ENCODE measurements at places on chromosomes 1 and 21.

GRCh38 chr21:45859041-45859761 lies 122.4 kb upstream of the COL6A1 start:
- DNase-seq = no peak

DNA sequence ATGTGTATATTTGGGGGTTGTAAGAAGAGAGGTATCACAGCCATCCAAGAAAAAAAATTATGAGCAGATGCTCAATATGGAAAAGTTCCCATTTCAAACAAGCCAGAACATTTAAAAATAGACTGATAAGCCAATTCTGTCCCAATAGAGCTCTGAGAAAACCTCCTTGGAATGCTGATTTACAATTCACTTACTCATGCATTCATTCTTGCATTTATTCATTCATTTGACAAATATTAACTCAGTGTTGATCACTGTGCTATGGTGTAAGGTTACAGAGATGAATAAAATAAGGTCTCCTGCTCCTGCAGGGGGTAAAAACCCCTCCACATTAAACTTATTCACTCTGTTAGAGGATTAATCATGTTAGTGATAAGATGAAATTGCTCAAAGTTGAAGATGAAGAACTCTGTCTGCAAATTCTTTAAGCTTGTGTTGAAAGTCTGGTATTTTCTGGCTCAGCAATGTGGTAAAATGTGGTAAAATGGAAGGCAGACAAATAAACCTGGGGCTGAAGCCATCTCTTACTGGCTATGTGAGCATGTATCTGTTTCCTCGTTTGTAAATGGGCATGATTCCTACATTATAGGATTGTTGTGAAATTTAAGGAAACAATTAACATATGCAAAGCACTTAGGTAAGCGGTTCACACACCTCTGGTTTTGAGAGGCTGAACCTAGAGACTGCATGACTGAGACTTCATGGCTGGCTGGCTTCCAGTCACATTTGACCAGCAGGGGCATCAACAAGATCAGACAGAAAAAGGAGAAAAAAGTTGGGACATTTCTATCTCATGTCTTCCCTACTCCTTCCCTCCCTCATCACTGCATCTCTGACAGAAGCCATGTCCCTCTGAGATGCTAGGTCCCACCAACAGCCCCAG lies 45.0 kb upstream of the DAB1 start:
- no peak for DNase-seq

GRCh38 chr1:193283016-193283415 lies 96.6 kb upstream of the B3GALT2 start:
- no peak for DNase-seq

DNA sequence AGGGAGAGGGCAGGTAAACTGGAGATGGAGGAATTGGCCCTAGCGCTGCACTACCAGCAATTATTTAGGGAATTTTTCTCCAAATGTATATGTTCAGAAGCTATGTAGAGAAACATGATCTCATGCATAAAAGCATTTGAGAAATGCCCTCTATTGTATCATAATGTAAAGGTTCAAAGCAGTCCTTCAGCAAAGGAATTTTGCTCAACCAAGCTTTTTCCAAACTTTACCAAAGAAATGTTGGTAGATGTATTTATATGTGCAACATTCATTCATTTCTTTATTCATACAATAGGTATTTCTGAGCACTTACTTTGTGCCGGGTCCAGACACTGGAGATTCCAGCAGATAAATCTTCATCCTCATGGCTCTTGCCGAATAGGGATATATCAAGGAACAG lies 64.4 kb downstream of the XCL1 start:
- no peak for DNase-seq

DNA sequence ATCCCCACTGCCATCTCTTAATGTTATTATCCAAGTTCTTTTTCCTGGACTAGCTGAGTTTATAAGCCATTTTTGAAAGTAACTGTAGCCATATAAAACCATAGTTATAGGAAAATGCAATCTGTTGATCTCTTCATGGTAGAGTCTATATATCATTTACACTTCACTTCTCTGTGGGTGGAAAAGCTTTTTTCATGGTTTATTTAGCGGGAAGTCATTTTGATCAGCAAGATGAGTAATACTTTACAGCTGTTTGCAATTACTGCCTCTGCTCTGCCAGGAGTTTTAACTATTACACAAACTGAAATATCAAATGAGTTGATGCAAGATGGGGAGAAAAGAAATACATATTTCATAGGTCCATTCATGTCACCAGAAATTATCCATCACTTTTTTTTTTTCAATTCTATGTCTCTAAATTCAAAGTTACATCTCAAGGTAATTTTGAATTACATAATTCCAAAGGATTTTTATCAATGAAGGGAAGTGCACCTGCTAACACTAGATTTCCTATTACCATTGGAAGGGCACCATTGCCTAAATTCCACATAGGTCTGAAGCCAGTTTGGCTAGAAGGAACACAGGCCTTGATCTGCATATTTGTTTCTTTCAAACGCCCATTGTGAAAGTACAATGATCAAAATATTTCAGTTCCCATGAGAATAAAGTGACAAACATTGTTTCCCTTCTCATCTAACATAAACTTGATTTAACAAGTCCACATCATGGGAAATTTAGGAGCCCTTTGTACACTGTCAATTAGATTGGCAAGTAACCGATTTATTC lies 296.7 kb downstream of the ZNF326 start:
- no peak for DNase-seq

GRCh38 chr1:167216809-167217208 lies 3.9 kb upstream of the POU2F1 start:
- DNase-seq = no peak

DNA sequence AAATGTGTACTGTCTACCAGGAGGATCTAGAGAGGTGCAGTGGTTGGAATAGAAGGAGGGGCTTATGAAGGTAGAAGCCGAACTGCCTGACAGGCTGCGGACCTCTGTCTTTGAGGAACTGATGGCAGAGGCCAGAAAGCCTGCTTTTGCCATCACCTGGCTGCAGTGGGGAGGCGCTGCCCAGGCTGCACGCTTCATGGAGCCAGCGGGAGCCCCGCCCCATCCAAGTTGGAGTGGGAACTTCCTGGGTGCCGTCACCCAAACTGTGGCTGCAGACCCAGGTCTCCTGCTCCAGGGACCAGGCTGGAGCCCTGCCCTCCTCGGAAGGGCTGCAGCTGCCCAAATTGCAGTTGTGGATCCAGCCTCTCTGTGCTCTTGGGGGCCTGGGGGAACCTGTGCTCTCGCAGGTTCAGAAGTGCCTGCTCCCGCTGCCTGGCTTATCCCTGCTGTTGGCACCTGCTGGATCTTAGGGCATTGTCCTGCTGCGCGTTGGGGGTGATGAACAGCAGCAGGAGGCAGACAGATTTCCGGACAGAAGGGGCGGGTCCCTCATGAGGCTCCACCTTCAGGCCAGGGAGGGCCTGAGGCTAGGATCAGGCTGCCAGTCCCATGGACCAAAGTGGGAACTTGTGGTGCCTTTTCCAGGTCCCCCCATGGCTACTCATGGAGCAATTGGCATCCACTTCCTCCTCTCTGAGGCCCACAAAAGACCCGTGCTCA lies 118.0 kb upstream of the PLPPR4 start:
- no peak for DNase-seq

DNA sequence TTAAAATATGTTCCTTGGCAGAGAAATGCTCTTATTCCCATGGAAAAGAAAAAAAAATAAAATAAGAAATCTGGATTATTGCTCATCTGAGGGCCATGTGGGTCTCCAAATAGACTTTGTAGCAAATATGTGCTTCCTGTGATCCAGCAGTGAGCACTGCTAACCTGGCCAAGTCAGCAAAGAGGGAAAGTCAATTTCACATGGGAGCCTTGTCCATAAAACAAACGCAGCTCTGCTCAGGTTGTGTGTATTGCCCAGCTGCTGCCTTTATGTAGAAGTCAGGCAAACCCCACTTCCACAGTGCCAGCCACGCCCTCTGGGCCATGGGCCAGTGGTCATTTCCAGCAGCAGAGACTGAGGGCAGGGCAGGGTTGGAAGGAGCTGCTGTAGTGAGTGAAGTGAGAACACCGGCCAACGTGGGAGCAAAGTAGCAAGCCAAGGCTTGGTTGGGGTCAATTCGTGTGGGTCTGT lies 174.3 kb downstream of the LYPLAL1 start:
- DNase-seq = no peak

- DNase-seq = no peak
These were observed 80.3 kb upstream of the ZNF281 start for GRCh38 chr1:200490183-200490582.

DNA sequence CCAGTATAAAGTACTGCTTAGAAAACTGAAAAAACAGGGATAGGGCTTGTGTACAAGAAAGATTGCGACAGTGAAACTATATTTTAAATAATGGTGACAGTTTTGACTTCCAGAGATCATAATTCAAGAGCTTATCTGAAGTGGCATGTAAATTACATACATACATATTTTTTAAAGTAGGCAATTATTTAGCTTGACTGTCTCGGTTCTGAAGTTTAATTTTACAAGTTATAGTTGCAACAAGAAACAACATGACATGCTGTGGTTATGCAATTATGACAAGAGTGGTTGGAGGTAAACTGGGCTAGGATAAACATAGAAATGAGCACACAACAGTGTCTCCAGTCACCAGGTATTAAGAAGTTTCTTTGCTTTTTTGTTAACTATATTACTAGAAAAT lies 4.1 kb downstream of the C1orf21 start:
- no peak for DNase-seq

- no peak for DNase-seq
These were observed 73.9 kb downstream of the NENF start for GRCh38 chr1:212506666-212507065.

DNA sequence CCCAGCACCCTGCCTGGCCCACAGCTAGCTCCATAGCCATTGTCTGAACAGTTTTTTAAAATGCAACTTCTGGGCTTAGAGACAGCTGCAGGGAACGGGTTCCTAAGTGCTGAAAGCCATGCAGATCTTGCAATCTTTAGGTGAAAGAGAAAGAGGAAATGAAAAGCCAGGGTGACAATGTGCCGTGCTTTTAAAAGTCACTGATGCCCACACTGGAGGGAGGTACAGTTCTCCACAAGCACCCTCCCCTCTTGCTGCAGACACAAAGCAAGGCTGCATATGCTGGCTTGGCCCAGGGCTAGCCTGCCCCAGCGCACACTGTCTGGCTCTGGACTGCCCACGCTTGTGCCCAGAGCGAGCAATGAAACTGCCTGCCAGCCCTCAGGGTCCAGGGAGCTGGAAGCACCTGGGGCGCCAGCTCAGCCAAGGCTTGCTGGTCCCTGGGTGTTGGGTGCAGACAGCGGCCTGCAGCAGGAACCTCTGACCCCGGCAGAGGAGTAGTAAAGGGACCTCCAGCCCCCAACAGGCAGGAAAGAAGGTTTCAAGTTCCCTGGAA lies 70.4 kb downstream of the AJAP1 start:
- no peak for DNase-seq

GRCh38 chr1:165699577-165699976 lies 1.2 kb upstream of the ALDH9A1 start:
- DNase-seq = no peak

DNA sequence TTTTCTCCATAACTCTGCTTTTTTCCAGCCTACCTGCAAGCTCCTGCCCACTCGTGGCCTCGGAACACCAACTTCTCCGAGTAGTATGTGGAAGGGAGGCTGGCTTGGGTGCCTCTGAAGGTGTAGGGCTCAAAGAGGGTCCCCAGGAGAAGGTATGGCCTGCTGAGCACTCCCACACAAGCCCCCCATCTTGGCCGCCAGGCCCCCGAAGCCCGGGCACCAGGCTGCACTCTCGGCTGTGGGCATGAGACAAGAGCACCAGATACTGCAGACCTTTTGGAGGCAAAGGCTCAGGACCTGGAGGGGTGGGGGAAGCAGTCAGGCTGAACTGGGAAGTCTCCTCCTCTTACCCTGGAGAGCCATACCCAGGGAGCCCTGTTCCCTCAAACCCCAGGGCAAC lies 1.7 kb downstream of the ZNF692 start:
- no peak for DNase-seq

GRCh38 chr1:100074604-100075395 lies 57.9 kb downstream of the SASS6 start:
- no peak for DNase-seq

GRCh38 chr1:12078575-12078937 lies 15.5 kb downstream of the TNFRSF8 start:
- DNase-seq = no peak

DNA sequence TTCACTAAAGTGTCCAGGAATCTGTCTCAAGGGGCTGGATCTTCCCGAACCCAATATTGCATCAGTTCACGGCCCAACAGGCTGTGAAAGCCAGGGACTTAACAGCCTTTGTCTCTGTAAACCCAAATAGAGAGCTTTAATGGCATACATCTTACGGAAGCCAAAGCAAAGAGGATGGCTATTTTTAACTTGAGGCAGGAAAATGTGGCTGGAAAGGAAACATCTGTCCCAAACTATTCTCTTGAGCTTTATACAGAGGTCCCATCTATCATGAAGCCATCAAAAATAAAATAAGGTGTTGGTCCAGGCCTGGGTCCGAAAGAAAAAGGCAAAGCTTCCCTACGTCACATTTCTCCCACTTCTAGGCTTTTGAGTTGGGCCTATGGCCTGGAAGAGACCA lies 7.7 kb upstream of the CD34 start:
- DNase-seq = no peak

GRCh38 chr1:235207209-235207565 lies 46.1 kb upstream of the RBM34 start:
- DNase-seq = peak; percentile 71

DNA sequence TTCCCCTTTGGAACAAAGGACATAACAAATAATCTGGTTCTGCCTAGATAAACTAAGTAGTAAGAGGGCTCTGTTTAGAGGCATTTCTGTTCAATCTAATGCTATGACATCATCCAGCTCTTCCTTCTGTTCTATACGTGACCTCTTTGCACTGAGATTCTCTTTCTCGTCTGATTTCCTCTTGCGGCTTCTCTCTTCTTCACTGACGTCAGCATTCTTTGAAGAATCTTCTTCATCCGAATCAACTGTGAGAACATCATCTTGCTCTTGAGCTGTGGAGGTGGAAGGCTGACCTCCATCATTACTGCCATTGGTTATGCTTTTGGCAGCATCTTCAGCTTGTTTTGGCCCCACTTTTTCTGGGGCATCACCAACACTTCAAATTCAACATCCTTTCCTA lies 130.4 kb downstream of the HS2ST1 start:
- peak; percentile 9 for DNase-seq

GRCh38 chr1:181090641-181091126 lies 2.2 kb downstream of the IER5 start:
- peak; percentile 58 for DNase-seq

DNA sequence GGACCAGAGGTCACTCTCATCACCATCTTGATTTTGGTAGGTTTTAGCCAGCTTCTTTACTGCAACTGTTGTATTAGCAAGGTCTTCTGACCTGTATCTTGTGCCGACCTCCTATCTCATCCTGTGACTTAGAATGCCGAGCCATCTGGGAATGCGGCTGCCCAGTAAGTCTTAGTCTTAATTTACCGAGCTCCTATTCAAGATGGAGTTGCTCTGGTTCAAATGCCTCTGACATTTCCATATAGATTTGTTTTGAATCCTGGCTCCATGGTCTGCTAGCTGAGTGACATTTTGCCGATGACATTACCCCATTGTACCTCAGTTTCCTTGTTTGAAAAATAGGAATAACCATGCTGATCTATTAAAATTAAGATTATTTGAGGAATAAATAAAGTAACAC lies 193.9 kb upstream of the HMCN1 start:
- no peak for DNase-seq

DNA sequence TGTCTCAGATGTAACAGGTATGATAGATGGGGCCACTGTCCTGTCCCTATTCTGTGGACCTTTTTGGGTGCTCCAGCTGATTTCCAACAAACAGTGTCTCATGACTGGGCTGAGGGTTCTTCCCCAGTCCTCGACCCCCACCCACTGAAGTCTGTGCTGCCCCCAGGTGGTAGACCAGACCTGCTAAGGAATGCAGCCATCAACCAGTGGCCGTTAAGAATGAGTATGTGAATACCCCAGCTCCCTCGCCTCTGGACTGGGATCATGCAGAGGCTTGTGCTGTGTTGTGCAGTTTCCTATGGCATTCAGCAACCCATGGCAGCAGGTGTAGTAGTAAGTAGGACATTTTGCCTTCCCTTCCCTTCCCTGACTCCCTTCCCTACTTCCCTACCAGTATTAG lies 183.1 kb upstream of the KAZN start:
- DNase-seq = no peak
